NCI-H510A (cell line): ENCODE measurements at places on chromosomes 12 and 14.

- DNase-seq, result peak; percentile 13
Observed at GRCh38 chr14:71319666-71320065, 412.4 kb downstream of the PCNX1 start.

DNA sequence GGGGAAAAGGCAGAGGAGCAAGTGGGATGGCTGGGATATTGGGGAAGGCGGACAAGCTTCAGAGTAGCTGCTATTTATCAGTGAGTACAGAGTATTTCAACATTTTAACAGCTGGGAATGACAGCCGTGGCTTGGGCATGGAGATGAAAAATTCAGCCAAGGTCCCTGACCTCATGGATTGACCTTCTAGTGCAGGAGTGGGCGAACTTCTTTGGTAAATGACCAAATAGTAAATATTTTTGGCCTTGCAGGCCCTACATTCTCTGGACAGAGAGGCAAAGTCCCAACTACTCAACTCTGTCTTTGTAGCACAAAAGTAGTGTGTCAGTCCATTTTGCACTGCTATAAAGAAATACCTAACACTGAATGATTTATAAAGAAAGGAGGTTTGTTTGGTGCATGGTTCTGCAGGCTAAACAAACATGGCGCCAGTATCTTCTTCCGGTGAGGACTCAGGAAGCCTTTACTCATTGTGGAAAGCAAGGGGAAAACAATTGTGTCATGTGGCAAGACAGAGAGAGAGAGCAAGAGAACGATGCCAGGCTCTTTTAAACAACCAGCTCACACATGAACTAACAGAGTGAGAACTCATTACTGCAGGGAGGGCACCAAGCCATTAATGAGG, 33.6 kb downstream of the TMEM233 start:
- no peak for DNase-seq

DNA sequence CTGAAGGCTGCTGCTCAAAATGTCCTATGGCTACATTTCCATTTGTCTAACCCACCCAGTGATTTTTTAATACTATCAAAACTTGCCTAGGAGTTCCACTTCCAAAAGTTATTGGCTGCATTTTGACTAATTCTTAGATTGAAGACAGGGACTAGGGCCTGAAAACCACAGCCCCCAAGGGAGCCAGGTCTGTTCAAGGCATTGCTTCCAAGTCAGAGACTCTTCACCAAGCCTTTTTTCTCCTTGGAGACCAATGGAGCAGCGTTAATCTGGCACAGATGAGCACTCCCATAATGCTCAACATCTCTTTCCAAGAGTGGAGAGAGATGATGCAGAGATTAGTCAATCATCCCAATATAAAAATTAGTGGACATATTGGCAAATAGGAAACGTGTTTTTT, 112.5 kb upstream of the HIF1A start:
- DNase-seq, result no peak

DNA sequence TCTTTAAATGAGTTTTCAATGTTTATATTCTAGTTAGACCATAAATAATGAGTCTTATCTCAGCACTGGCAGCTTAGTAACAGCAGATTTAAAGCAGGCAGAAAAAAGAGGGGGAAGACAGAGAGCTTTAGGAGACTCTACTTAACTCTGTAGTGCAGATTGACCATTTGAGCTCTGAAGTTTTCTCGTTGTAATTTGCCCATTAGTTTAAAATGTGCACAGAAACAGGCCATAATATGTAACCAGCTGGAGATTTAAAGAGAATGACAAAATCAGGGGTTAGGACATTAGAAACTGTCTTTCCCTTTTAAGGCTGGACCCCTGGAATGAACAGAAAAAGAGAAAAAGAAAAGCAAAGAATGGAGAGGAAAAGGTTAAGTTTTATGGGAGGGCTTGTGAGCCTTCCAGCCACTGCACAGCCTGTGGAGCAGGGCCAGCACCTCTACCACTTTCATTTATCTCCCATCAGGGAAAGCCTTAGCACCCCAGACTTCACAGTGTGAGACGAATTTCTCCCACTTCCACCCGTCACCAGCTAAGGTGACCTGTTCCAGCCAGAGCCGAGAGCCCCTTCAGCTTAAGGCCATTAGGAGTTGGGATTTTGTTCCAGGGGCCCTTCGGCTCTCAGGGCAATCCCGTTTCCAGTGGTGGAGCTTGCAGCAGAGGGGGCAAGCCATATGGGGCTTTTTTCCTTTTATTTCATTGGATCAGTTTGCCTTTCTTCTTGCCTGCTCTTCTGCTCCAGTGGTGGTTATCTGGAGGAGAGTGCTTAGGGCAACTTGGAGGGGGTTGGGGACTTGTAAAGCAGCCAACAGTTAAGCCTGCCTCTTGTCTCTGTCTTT, 8.0 kb downstream of the IL22 start:
- no peak for DNase-seq

GRCh38 chr14:50944647-50945413, 547 bp upstream of the PYGL start:
- DNase-seq, result peak; percentile 27
